ENCODE measurements at places on chromosomes 2 and 18. TPM values are rescaled to one million over a fixed set of nuclear protein-coding genes. Genes with fewer than 3 reads are reported as not detected.
A peak's percentile ranks its signal among the peaks of the same experiment; 100 is the strongest.

- no peak for DNase-seq
Observed at GRCh38 chr2:146634230-146635097, 1210.4 kb upstream of the ACVR2A start.

DNA sequence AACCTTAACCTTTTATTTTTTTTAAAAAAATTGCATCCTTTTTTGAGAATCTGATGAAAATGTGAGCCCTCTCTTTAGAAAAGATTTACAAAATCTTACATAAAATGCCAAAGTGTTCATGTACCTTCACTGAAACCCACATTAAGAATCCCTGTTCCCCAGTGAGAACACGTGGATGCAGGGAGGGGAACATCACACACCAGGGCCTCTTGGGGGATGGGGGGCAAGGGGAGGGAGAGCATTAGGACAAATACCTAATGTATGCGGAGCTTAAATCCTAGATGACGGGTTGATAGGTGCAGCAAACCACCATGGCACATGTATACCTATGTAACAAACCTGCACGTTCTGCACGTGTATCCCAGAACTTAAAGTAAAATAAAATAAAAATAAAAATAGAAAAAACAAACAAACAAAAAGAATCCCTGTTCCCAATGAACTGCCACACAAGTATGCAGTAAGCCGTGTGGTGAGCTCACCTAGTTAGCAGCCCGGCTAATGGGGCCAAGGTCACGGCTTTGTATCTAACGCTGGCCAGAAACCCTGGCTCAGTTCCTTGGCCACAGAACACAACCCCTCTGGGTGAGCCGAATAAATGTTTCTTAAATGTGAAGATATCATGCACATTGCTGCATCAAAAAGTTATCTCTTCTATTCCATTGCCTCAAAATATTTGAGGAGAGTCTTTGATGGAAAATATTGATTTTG, 41.4 kb downstream of the CHST9 start:
- no peak for DNase-seq

- DNase-seq, result no peak
Observed at GRCh38 chr2:1227274-1227900, 185.9 kb upstream of the TPO start.

GRCh38 chr18:1846640-1847039, 724.7 kb downstream of the METTL4 start:
- no peak for DNase-seq

DNA sequence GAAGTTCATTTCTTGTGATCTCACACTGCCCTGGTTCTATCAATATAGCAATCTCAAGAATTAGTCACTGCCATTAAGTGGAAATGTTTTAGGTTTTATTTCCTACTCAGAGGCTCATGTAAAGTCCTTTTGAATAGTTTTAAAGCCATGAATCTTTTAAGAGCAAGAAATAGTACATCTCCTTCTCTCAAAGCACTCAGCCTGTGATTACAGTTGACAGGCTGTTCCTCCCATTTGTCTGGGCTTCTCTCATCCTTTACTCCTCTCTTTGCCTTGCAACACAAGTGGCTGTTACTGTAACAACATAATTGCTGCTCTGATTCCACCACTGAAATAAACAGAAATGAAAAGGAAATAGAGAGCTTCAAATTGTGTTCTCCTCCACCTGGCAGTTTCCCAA, 18.4 kb downstream of the GRP start:
- DNase-seq, result no peak

- DNase-seq, result no peak
Observed at GRCh38 chr2:219131744-219132143, 28.9 kb downstream of the NHEJ1 start.

- no peak for DNase-seq
Observed at GRCh38 chr2:32925283-32925815, 21.4 kb upstream of the LTBP1 start.

DNA sequence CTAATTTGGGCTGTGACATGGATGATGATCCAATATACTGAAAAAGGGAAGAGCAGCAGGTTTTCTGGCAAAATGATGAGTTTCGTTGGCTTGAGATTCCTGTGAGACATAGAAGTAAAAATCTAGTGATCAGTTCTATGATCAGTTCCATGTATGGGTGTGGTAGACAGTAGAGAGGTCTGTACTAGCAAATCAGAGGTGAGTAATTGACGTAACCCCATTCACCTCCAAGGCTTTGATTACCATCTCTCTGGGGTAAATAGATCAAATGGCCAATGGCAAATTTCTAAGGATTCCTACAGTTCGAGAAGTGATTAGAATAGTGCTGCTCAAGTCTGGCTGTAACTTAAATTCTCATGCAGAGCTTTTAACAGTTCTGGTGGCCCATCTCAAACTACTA, 6.4 kb downstream of the ITGA4 start:
- no peak for DNase-seq

GRCh38 chr2:42848265-42848664, 55.9 kb upstream of the HAAO start:
- DNase-seq, result no peak

- DNase-seq, result no peak
Observed at GRCh38 chr2:23660237-23660636, 266.7 kb downstream of the ATAD2B start.

GRCh38 chr2:165141601-165142354, 62.1 kb downstream of the SCN3A start:
- no peak for DNase-seq

DNA sequence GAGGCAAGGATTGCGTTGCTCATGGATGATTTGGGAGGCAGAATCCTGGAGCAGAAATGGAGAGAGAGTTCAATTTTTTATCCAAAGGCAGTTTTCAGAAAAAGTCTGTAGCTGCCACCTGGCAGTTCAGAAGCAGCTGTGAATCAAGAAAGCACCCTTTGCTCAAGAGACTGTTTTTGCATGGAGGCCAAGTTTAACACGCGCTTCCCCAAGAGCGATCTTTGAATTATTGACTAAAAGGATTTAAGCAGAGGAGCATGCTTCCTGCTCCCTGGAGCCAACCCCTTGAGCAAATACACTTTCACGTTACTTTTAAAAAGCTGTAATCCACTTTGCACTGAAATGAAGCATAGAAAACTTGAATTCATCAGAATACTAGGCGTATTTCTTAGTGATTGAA, 252.4 kb downstream of the RNF144A start:
- no peak for DNase-seq

DNA sequence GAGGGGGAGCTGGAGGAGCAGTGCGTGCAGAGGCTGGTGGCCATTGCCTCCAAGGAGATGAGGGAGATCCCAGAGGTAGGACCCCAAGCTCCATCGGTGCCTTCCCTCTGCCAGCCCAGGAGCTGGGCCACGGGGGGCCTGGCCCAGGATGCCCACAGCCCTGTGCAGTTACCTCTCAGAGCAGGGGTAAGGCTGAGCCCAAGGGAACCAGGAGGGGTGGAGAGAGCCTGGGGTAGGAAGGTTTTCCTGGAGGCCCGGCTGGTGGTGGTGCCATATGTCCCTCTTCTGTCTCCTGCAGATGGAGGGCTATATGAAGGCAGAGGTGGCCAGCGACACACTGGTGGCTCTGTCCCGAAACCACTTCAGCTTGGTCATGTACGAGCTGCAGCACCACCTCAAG, 11.4 kb downstream of the MROH2A start:
- DNase-seq, result no peak

DNA sequence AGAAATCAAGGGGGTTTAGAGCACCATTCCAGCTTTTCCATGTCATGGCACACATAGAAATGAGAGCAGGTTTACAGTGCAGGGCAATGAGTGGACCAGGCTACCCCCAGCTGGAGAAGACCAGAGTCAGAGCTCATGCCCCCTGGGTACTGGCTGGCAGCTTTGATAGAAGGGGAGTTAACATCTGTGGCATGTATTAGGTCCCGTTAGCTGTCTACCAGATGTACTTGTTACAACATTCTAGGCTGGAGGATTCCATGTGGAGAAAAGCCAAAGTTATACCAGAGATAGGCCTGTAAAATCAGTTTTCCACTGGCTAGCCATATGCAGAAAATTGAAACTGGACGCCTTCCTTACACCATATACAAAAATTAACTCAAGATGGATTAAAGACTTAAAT, 109.2 kb downstream of the CCDC85A start:
- DNase-seq, result no peak

DNA sequence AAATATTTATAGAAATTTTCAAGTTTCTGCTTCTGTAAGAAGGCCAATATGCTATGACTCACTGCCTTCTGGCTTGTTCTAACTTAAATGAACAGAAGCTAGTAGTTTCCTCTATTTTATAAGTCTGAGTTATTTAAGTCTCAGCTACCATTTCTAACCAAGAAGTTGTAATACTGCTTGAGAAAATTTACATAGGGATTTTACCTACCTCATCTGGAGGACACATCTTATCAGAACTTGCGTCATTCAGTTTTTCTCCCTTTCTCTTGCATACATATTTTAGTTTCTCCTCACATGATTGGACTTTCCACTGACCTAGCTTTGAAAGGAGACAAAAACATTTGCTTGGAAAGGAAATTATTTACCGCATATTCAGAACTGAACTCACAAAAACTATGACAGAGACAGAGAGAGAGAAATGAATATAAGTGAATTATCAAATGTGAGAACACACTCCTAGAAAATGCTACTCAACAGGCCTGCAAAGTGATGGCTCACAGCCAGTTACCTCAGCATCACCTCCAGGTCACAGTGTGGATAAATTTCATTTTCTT, 81.1 kb upstream of the CD302 start:
- no peak for DNase-seq

DNA sequence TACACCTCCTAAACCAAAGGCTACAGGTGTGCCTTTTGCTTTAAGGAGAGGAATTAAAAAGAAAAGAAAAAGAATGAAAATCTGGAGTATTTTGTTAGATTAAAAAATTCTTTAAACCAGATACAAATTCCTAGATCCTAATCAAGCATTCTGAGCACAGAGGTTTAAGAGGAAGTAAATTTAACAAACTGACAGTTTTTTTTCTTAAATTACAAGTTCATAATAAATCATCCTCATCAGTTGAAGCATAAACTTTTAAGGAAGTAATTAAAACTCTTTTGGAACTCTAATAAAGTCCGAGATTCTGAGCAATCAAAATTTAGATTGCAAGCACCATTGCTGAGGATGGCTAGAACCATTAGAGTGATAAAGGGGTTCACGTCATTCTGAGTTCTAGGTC, 75.1 kb downstream of the POLE4 start:
- no peak for DNase-seq

DNA sequence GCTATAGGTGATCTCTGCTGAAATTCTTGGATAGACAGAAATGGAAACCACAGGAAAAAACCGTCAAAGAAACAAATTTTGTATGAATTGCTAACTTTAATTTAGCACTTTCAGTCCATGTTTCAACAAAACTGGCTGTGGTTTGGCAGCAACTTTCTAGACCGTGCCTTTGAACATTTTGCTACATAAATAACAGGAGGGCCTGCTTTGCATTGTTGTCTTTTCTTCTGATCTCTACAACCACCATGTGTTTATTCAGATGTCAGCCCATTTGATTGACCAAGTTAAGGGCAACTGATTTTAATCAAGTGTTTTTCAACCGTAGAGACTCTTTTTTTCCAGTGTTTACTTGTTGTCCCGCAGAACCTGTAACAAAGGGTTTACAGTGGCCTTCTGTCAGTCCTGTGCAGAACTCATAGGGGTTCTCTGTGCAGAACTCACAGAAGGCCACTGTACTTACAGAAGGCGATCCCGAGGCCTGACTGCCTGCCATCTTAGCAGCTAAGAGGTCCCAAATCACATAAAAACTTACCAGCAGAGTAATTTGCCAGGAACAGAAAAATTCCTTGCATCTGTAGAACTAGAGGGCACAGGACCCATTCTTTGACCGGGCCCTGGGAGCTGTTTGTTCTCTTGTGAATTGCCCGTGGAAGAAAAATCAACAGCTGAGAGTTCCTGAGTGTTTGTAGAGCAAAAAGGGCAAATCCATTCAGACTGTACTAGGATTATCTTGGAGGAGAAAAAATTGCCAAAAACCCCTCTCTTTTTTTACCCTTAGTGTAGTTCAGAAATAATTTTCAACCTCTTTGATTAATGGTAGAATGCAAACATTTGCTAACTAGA, 120.6 kb downstream of the PRKRA start:
- no peak for DNase-seq

DNA sequence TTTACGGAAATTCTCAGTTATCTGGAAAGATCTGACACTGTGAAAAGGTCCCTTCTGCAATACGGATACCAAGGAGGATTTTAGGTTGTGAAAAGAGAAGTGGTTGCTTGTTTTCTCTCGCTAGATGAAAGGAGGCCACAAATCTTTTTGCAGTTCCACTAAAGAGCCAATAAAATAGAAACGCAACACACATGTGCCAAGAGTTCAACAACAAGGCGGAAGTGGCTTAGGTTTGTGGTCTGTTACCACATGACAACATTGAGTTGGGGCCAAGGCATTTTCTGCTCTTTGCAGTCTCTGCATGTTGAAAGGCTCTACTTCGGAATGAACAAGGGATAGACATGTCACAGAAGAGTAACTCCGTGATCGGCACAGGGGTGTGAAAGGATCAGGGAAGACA, 115.7 kb upstream of the OSR1 start:
- no peak for DNase-seq

- DNase-seq, result peak; percentile 85
Observed at GRCh38 chr2:144671695-144672455, 152.0 kb upstream of the ZEB2 start.

DNA sequence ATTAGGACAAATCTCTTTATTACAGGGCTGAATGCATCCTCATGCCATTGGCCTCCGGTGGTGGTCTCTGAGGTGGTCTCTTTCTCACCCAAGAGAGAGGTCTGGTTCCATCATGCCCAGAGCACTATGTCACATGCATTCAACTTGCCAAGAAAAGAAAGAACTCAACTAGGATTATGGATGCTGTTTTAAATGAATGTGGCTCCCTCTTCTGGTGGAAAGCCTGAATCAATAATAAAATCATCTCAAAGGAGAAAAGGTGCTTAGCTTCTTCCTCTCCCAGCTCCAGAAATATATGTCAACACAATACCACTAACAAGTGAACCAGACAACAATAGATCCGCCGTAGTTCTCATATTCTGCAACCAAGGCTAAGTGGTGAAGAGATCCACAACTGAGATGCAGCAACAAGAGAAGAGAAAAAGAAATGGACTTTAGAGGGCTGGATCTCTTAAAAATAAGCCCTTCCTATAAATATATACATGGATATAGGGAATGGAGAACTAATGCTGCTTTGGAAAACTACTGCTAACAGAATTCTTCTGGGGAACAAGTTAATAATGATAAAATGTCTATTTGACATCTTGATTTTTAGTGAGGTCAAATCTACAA, 396.8 kb downstream of the NCKAP5 start:
- DNase-seq, result peak; percentile 77

DNA sequence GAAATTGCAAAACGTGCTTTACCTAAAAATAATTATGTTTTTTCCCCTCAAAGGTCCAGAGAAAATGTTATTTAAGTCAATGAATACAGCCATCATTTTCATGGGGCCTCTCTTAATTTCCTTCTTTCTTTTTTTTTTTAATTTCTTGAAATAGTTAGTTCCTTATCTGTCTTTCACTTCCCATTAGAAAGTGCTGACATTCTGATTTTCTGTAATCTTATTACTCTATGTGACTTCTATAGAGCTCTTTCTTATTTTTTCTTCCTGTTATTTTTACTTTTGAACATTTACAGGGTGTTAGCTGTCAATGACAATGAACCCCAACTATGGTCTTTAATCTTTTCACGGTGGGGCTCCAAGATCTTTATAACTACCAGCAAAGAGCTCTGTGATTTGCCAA, 30.0 kb downstream of the CTLA4 start:
- peak; percentile 77 for DNase-seq

CFAP65 gene
- total RNA-seq, result 0.11 TPM

ARHGAP15 gene
- total RNA-seq, result 82.8 TPM

SDC1 gene
- 25.1 TPM for total RNA-seq

SLC5A7 gene
- not detected for total RNA-seq

DSC3 gene
- total RNA-seq, result 0.22 TPM

DNAH6 gene
- total RNA-seq, result 0.15 TPM

LIMS2 gene
- total RNA-seq, result 0.32 TPM

DPYSL5 gene
- not detected for total RNA-seq

PAX8 gene
- total RNA-seq, result 0.90 TPM

TSPYL6 gene
- 0.60 TPM for total RNA-seq

CDH7 gene
- 0.14 TPM for total RNA-seq
